Fibroblast of the aortic adventitia (primary cell): ENCODE measurements at places on chromosomes 11 and 22. TPM values are rescaled to one million over a fixed set of nuclear protein-coding genes. Genes with fewer than 3 reads are reported as not detected.

PICALM gene
- total RNA-seq: 280 and 318 TPM in 2 replicates

GLYATL1 gene
- 2.9 TPM in 1 of 2 replicates, not detected in the other for total RNA-seq

MMP13 gene
- not detected in 2 replicates for total RNA-seq

OSBP gene
- total RNA-seq: 27.3 and 35.5 TPM in 2 replicates
